ENCODE measurements at places on chromosomes 3 and 15.

GRCh38 chr3:187773233-187774184 lies 28.2 kb upstream of the BCL6 start:
- no peak for DNase-seq

DNA sequence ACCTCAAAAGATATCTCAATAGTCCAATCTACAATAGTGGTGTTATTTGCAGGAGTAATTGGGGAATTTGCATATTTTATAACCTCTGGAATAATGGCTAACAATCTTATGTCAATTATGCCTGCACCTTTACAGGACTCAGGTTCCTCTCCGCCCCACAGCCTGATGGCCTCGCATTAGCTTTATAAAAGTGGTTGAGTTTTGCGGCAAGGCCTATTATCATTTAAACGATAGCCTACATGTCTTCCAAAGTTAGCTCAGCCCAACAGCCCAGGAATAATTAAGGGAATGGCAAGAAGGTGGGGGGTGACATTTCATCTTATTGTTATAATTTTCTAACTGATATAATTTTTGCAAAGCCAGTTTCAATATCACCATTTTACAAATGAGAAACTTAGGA lies 97.3 kb downstream of the RTP4 start:
- DNase-seq = no peak

DNA sequence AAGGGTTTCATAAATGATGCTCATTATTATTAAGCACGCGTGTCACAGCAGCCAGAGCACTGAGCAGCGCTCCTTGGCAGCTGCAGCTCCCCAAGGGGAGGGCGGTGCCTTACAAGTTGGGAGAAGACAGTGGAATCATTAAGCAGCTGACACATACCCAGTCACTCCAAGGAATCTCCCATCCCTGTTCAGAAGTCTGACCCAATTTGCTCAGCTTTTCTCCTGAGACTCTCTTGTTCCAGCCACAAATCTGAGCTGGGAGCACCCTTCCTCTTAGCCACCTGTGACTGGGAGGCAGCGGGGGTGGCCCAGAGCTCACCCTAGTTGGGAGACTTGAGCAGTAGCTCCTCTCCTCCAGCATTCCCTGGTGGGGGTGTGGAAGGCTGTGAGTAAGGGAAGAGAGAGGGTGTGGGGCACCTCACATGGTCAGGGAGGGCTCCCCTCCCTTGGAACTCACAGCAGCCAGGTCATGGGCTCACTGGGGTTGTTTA lies 64.3 kb downstream of the DUT start:
- DNase-seq = no peak

GRCh38 chr3:58207954-58208353 lies 2.8 kb downstream of the DNASE1L3 start:
- no peak for DNase-seq

DNA sequence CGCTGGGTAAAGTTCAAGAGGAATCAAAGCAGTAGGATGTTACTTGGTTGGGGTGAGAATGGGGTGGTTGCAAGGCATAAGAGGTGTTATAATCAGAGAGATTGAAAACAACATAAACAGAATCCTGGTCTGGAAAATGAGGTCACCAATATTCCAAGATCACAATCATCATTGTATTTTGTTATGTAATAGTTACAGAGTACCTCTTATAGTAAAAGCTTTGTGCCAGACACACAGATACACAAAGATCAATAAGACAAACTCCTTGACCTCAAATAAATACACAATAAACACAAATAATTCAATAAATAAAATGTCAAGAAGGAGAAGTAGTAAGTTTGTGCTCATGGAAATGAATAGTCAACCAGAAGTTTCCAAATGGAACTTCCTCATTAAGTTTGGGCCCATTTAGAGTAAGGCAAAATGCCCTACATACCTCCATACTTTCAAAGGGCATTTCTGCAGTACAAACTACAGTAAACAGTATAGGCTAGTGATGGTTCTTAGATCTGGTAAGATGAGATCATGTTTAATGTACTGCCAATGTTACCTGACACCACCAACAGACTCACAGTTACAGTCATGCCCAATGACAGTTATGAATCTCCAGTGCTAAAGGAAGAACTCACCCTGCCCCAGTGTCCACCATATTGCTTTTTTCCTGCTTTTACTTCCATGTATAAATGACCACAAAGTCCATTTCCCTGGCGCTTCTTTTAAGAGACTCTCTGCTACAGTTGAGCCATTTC lies 93.4 kb downstream of the KCNMB2 start:
- DNase-seq = no peak

DNA sequence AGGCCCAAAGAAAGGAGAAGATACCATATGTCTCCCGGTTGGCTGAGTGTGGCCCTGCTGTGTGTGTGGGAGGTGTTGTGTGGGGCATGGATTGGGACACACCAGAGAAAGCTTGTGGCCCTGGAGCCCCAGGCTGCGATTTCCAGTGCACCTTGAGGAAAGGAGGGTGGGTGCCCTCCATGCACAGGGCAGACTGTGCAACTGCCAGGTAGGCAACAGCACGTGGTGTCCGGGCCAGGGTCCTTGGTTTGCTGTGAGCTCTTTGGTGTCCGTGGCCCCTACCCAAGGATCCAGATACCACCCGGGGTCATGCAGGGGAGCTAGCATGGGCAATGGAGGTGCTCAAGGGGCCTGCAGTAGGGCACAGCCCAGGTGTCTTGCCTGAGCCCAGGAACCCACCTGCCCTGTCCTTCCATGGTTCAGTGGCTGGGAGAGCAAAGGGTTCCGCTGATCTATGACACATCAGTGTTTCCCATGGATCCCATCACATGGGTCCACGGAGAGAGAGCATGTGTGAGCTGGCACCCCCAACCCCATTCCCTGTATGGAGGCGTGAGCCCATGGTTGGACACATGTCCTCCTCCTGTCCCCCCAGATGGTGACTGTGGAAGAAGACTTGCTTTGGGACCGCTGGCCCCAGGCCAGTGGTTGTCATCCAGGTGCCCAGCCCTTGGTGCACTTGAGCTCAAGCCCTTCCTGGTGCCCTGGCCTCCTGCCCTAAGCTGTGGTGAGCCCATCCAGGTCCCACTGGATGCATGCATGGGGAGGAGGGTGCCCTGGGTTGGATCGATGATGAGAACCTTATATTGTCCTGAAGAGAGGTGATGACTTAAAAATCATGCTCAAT lies 223.4 kb downstream of the SNRPN start:
- no peak for DNase-seq

- no peak for DNase-seq
These were observed 68.6 kb downstream of the FAM174B start for GRCh38 chr15:92586966-92587365.

DNA sequence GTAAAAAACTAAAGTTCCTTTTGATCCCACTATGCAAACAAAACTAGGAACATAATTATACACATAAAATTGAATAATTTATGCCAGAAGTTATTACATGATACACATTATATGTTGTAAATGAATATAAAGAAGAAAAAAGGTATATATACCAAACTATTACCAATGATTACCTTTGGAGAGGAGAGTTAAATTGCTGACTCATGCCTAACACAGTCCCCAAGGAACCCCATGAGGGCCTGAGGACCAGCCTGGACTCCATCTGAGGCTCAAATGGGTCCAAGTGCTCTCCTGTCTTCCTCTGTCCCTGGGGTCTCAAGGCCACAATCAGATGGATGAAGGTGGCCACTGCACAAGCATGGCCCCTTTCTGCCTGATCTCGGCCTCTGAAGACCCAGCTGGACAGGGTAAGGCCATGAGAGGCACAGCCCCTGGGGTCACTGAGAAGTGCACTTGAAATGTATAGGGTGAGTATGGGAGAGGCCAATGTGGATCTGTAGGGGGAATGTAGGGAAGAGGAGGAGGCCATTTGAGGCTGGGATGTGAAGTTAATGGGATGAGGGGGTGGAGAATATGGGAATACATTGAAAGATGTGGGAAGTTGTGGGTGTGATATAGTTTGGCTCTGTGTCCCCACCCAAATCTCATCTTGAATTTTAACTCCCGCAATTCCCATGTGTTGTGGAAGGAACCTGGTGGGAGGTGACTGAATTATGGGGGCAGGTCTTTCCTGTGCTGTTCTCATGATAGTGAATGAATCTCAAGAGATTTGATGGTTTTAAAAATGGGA lies 1.1 kb upstream of the IQCF1 start:
- DNase-seq = no peak

- no peak for DNase-seq
These were observed 490.3 kb downstream of the MECOM start for GRCh38 chr3:169173231-169173630.

- no peak for DNase-seq
These were observed 719.6 kb upstream of the NR2F2 start for GRCh38 chr15:95610945-95611344.

- DNase-seq = no peak
These were observed 6.6 kb downstream of the TM6SF1 start for GRCh38 chr15:83113881-83114674.

- DNase-seq = no peak
These were observed 297.4 kb upstream of the EPHA3 start for GRCh38 chr3:88809993-88810392.

- no peak for DNase-seq
These were observed 139.7 kb downstream of the SNRPN start for GRCh38 chr15:25094519-25094918.

- no peak for DNase-seq
These were observed 72.1 kb downstream of the ANO10 start for GRCh38 chr3:43549626-43550290.

DNA sequence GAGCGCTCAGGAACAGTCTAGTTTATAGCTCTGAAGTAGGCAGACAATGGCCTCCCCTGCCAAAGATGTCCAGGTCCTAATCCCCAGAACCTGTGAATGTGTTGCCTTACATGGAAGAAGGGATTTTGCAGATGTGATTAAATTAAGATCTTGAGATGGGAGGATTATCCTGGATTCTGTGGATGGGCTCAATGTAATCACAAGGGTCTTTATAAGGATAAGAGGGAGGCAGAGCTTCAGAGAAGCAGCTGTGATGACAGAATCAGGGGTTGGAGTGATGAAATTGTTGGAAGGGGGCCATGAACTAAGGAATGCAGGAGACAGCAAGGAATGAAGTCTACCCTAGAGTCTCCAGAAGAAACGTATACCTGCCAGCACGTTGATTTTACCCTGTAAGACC lies 14.0 kb upstream of the GK5 start:
- no peak for DNase-seq

- DNase-seq = no peak
These were observed 36.7 kb downstream of the SYN2 start for GRCh38 chr3:12040902-12041301.

DNA sequence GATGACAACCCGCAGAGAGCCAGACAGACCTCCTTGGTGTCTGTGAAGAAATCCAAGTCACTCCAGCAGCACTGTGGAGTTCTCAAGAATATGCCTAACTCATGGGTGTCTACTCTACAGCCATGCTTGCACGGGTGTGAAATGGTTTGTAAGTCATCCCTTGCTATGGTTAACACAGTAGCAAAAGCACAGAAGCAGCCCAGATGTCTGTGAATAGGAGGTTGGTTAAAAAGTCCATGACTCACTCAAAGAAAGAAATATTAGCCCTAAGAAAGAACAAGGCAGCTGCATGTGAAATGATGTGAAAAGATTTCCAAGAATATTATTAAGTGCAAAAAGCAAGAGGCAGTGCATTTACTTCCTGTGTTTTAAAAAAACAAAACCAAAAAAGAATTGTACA lies 12.1 kb upstream of the LIMD1 start:
- DNase-seq = no peak

DNA sequence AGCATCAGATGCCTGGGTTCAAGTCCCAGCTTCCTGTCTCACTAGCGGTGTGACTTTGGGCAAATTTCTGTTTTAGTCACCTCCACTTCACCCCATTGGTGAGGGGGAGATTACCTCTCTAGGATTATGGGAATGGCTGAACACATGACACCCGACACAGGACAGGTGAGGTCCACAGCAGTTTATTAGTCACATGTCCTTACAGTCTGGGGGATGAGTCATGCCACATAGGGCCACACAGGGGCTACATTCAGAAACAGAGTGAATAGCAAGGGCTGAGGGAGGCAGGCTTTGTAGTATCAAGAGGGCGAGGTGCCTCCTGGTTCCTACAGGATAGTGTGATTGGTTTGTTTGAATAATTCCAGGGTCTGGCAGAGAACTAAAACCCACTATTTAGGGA lies 15.2 kb upstream of the ITGA11 start:
- no peak for DNase-seq

GRCh38 chr15:56820333-56820732 lies 87.0 kb upstream of the ZNF280D start:
- DNase-seq = no peak

DNA sequence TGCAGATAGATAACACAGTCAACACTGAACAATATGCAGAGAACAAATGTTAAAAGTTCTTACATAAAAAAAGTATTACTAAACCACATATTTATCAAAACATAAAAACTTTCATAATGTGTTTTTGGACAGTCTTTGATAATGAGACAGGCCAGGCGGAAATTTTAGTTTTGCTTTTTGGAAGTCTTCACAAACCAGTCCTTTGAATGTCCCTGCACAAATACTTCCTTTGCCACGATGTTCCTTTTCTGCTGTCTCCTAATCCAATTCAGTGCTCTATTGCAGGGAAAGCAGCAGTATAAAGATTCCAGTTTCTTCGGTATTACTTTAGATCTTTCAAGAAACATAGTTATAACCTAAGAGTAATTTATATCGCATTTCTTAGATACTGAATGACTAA lies 135.9 kb downstream of the TBL1XR1 start:
- no peak for DNase-seq

- DNase-seq = peak; percentile 60
These were observed 9.6 kb downstream of the KBTBD13 start for GRCh38 chr15:65085990-65086679.

DNA sequence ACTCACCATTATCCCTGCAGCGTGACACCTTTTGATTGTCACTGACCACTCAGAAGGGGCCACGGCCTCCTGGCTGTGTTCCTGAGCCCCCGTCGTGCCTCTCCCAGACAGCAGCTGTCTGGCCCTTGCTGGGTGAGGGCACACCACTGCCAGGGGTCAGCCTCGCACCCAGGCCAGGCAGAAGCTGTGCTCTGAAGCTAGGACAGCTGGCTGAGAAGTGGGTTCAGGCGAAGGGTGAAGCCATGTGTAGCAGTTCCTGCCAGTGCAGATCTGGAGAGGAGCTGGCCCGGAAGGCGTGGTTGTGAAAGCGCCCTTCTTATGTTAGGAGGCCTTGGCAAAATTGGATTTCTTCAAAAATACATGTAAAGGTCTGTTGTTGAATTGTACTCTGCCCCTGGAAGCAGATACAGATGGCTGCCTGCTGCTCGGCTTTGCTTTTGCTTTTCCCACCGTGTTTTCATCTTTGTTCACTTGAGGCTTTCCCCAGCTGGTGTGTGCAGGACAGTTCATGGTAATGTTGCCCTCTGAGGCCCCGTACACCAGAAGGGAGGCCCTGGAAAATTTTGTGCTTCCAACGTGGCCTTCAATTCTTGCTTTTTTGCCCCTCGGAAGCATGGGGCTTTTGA lies 49.1 kb downstream of the KLHL25 start:
- no peak for DNase-seq

DNA sequence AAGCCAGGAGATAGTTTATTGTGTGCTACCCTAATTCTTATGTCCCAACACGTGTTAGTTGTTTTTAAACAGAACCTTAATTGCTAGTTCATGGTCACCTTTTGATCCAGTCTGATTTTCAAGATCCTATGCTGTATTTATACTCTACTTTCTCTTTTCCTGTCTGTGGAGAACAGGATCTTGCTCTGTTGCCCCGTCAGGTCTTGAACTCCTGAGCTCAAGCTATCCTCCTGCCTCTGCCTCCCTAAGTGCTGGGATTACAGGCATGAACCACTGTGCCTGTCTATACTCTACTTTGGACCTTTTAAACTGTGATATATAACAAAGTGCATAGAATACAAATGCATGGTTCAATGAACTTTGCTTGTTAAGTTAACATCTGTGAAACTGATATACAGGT lies 44.7 kb upstream of the TSC22D2 start:
- no peak for DNase-seq

- no peak for DNase-seq
These were observed 252.6 kb downstream of the UBE2E2 start for GRCh38 chr3:23455775-23456174.
